ENCODE measurements at places on chromosomes 5 and 9.

GRCh38 chr9:116074658-116075057 lies 78.9 kb upstream of the PAPPA start:
- DNase-seq = peak; percentile 62

DNA sequence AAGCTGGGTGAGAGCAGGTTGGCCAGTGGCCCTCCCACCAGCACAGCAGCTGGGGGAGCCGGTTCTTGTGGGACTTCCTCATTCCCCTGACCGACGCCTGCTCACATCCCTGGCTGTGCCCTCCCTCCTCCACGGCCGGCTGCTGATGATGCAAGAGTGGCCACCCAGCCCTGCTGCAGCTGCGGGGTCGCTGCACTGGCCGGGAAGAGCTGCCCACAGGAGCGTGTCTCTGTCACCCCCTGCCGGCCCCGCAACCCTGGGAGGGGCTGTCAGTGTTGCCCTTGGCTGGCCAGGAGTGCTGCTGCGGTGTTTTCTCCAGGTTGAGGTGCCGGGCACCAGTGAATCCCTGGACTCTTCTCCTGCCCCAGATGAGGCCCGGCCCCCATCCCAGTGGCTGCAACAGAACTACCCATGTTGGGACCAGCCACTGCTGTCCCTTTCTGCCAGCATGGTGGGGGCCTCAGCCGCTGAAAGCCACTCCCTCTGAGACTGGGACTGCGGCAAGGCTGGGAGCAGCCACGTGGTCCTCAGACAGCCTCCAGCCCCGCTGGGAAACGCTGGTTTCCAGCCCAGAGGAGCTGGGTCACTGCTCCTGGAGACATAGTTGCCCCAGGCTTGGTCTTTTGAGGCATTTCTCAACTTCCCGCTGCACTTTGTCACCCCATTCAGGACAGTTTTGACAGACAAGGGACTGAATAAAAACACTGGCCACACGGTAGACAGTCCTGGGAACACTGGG lies 739 bp downstream of the CARD9 start:
- no peak for DNase-seq

DNA sequence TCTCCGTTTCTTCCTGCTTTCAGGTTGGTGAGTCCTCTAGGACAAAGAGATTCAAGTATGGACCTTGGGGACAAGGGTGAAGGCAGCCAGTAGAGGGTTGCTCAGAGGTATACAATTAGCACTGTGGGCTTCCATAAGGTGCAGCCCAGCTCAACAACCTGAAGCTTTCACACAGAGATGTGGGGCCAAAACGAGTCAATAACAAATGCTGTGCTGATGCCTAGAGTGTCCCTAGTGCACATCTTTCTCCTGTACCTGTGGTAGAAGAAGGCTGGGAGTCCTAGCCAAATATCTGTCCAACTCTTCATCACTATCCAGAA lies 20.7 kb upstream of the MLANA start:
- no peak for DNase-seq

DNA sequence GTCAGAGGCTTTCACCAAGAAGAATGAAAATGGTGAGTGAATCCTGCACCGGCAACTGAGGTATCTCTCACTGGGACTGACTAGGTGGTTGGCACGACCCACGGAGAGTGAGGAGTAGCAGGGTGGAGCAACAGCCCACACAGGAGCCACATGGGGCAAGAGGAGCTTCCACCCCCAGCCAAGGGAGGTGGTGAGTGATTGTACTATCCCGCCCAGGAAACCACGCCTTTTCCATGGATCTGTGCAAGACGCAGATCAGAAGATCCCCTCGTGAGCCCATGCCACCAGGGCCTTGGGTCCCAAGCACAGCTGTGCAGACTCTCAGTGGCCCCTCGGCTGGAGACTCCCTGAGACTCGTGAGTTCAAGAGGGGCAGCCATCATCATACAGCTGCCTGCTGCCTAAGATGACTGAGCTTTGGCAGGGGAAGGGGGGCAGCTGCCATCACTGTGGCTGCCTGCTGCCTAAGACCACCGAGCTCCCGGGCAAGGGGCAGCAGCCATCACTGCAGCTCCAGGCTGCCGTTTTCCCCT lies 229.5 kb downstream of the AP3B1 start:
- no peak for DNase-seq

DNA sequence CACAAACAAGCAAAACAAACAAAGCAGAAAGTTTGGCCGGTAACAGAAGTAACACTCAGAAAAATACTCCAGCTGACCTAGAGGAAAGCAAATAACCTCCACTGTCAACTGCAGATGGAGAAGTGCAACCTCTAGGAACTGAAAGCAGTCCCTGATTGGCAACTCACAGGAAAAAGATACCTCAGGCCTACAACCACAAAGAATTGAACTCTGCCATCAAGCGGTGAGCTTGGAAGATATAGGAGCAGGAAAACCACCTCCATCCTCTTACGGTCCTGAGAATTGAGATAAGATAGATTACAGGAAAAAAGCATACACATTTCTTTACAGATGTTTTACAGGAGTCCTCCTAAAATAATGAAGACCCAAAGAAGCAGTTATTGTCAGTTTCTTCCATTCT lies 184.5 kb downstream of the PDZD2 start:
- DNase-seq = no peak

GRCh38 chr5:138790684-138791083 lies 37.5 kb downstream of the CTNNA1 start:
- DNase-seq = no peak

All from foreskin keratinocyte (primary cell).